ENCODE measurements at places on chromosomes 3 and 15. TPM values are rescaled to one million over a fixed set of nuclear protein-coding genes. Genes with fewer than 3 reads are reported as not detected.

- DNase-seq: no peak
Observed at GRCh38 chr15:75631935-75632334, 6.4 kb upstream of the SNUPN start.

DNA sequence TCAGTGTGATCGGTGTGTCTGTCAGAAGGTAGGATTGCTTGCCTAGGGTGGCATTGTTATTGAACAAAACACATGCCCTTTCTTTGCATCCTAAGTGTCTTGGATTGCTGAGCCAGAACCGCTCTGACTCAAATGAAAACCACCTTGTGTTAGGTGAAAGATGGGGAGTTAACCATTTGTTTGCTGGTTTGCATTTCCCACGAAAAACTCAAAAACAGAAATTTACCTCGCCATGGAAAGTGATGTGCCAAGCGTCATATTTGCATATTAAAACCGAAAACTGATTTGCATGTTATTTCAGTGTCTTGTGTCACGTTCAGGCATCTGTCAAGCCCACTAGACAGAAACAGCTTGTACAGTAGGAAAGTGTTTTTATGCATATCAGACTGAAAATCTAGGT is 474.6 kb upstream of the TPRG1 start:
- DNase-seq: no peak

GRCh38 chr3:40016391-40016790 is 207.0 kb downstream of the MYRIP start:
- no peak for DNase-seq

DNA sequence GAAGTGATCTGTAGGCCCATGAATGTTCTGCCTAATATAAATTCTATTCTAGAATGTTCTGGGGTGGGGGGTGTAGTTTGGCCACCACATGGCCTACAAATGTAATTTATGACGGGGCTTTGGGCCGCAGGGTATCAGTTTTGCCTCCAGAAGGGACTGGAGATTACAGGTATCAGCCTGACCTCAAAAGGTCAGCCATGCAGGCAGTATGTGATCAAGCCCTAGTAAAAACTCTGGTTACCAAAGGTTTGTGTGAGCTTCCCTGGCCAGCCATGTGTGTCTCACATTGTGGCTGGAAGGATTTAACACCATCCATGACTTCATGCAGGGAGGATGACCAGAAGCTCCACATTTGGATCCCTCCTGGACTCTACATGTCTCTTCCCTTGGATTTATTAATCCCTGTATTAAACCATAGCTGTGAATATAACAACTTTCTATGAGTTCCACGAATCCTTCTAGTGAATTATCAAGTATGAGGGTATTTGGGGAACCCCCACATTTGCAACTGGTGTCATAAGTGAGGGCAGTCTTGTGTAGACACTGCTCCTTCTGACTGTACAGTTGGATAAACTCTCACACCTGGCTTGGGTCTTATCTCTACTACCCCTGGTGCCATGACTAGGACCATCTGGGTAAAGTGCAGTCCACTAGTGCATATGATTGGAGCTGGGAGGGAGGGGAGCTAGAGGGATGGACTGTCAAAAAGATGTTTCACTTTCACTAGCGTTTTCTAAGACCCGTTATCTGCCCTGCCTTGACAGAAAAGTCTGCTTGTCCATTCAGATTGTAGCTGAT is 50.0 kb upstream of the RFX7 start:
- DNase-seq: no peak

DNA sequence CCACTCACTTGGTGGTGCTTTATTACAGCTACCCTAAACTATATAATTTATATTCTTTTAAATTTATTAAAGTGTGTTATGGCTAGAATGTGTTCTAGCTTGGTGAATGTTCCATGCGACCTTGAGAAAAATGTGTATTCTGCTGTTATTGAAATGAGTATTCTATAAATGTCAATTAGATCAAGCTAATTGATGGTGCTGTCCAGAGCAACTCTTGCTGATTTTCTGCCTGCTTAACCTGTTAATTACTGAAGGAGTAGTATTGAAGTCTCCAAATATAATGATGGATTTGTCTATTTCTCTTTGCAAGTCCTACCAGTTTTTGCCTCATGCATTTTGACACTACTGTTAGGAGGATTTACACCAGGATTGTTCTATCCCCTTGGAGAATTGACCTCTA is 3.2 kb upstream of the TEX9 start:
- DNase-seq: no peak

DNA sequence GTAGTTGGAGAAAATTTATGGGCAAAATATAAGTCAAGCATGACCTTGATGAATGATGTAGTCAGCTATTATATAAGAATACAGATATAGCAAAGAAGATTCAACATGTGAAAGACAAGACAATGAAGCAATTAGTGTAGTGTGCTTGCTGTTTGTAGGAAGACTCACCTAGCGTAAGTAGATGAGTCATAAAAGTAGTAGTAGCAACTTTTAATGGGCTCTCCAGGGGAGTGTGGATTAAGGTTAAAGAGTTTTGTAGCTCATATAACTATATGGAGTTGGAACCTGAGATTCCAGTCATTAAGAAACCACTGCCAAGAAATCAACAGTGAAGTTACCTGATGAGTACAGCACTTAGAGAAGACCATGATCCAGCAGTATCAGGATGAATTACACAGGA is 444.7 kb upstream of the CNTN3 start:
- no peak for DNase-seq

Gene RAB6B
- 18.9 TPM for polyA plus RNA-seq

Gene SAMMSON
- polyA plus RNA-seq: not detected

Gene MEIS2
- 163 TPM for polyA plus RNA-seq

Gene GP9
- 0.66 TPM for polyA plus RNA-seq

Gene KLHL6
- 1.1 TPM for polyA plus RNA-seq
